K562 (cell line): ENCODE measurements at places on chromosomes 5 and 9.
A peak's percentile ranks its signal among the peaks of the same experiment; 100 is the strongest.

DNA sequence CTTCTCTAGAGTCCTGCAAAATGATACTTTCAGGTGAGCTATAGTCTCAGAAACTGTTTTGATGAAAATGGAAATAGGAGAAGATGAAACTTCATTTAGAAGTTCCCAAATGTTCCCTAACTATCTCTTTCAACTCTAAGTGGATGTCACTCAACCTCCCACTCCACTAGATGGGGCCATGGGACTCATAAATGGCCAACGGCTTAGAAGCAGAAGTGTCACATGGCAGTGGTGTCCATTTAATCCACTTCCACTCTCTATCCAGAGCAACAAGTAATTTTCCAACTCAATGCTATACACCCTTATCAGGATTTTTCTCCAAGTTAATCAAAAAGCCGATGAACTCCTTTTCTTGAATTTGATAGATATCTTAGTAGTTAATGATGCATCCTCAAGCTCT, 295.7 kb downstream of the EDIL3 start:
- peak; percentile 4 for DNase-seq
- no peak overlapping the region for H3K4me3 ChIP-seq
- H3K27ac ChIP-seq: no peak overlapping the region
- no peaks in the 10 kb centered on the region for H3K36me3 ChIP-seq

GRCh38 chr9:125374443-125375309, 113.0 kb downstream of the GAPVD1 start:
- H3K4me3 ChIP-seq: peak overlapping the region; percentile 12; the same call in 1 of the 2 replicates
- no peaks in the 10 kb centered on the region for H3K27me3 ChIP-seq
- peak; percentile 81 for DNase-seq
- no peak overlapping the region for H3K27ac ChIP-seq
- H3K4me1 ChIP-seq: peaks cover 8% of the 10 kb centered on the region; the same call in 2 of the 3 replicates
- no peaks in the 10 kb centered on the region for H3K36me3 ChIP-seq

DNA sequence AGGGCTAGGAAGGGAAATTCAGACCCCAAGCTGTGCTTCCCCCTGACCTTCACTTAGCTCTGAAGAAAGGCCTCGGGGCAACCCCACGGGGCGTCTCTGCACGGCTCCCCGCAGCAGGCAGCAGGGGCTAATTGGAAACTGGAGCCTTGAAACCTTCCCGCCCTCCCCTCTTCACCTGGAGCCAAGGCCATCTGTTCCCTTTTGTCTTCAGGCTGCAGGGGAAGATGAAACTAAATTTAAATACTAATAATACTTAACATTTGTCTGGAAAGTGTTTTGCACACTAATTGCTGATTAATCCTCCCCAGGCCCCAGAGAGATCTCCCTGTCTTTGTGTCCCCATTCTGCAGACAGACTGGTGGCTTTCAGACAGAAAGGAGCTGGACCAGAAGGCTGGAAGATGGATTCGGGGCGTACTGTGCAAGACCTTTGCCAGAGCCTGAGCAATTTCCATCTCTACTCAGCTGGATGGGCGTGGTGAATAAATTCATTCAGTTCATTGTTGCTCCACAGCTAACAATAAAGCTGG, 34.1 kb upstream of the CPLX2 start:
- no peaks in the 10 kb centered on the region for H3K36me3 ChIP-seq
- H3K4me3 ChIP-seq: no peak overlapping the region
- H3K27me3 ChIP-seq: peaks cover 9% of the 10 kb centered on the region; the same call in 1 of the 3 replicates
- DNase-seq: no peak

GRCh38 chr5:5572010-5572865, 149.8 kb downstream of the ICE1 start:
- no peak overlapping the region for H3K27ac ChIP-seq
- no peak overlapping the region for H3K4me3 ChIP-seq
- peaks cover 67% of the 10 kb centered on the region for H3K27me3 ChIP-seq
- H3K36me3 ChIP-seq: no peaks in the 10 kb centered on the region
- no peaks in the 10 kb centered on the region for H3K4me1 ChIP-seq

- no peak overlapping the region for H3K4me3 ChIP-seq
- no peak for DNase-seq
- no peaks in the 10 kb centered on the region for H3K27me3 ChIP-seq
- H3K27ac ChIP-seq: no peak overlapping the region
- no peaks in the 10 kb centered on the region for H3K4me1 ChIP-seq
- H3K36me3 ChIP-seq: no peaks in the 10 kb centered on the region
Observed at GRCh38 chr5:146574713-146575112, 58.7 kb upstream of the GPR151 start.

- H3K36me3 ChIP-seq: peaks cover 53% of the 10 kb centered on the region
- H3K27me3 ChIP-seq: no peaks in the 10 kb centered on the region
- H3K4me1 ChIP-seq: no peaks in the 10 kb centered on the region; the same call in 1 of the 2 replicates
- H3K27ac ChIP-seq: no peak overlapping the region
- H3K4me3 ChIP-seq: no peak overlapping the region
- no peak for DNase-seq
Observed at GRCh38 chr5:157816682-157817386, 42.1 kb downstream of the CLINT1 start.

DNA sequence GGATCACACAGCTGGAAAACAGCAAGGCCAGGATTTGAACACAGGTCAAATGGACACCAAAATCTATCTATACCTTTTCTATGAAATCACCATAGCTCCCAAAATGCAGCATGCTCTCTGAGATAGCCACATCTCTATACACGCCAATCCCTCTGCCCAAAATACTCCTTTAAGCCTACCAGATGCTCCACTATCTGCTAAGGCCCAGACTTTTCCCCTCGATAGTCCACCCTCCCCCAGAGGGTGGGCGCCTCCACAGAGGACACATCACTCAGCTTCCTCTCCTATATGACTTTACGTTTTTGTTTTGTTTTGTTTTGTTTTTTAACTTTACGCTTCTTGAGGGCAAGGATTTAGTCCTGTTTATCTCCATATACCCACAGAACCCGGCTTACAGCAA, 46.8 kb downstream of the MTMR12 start:
- peaks cover 68% of the 10 kb centered on the region for H3K36me3 ChIP-seq
- peaks cover 3% of the 10 kb centered on the region; the same call in 2 of the 3 replicates for H3K4me1 ChIP-seq
- H3K27ac ChIP-seq: no peak overlapping the region
- no peak overlapping the region for H3K4me3 ChIP-seq

DNA sequence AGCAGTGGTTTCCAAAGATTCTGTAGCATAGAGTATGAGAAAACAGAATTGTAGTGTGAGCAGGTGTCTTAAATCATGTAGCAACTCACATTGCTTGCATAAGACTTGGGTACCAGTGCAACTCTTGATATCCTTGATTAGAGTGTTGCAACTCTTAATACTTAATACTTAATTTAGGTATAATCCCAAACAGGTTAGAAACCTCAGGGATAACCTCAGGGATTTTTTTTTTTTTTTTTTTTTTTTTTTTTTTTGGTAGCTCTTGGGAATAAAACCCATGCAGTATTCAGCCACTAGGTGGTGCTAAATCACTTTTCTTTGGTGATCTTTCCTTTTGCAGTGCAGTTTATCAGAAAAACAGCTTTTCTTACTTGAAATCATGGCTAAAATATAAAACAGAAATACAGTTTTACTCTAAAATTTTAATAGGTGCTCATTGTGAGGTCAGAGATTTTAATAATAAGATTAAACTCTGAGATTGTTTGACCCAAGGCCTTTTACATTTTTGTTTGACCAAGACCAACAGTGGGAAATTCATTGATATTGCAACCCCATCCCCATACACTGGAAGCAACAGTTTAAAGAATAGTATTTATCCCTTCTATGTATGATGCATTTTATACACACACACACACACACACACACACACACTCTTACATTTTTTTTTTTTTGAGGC, 55.3 kb downstream of the ERAP1 start:
- no peaks in the 10 kb centered on the region for H3K4me1 ChIP-seq
- peak; percentile 47 for DNase-seq
- H3K4me3 ChIP-seq: no peak overlapping the region
- H3K27ac ChIP-seq: no peak overlapping the region

- H3K27me3 ChIP-seq: no peaks in the 10 kb centered on the region
- no peak for DNase-seq
- no peaks in the 10 kb centered on the region for H3K36me3 ChIP-seq
- no peak overlapping the region for H3K27ac ChIP-seq
- no peaks in the 10 kb centered on the region for H3K4me1 ChIP-seq
Observed at GRCh38 chr9:73923796-73924195, 573.3 kb upstream of the RORB start.

DNA sequence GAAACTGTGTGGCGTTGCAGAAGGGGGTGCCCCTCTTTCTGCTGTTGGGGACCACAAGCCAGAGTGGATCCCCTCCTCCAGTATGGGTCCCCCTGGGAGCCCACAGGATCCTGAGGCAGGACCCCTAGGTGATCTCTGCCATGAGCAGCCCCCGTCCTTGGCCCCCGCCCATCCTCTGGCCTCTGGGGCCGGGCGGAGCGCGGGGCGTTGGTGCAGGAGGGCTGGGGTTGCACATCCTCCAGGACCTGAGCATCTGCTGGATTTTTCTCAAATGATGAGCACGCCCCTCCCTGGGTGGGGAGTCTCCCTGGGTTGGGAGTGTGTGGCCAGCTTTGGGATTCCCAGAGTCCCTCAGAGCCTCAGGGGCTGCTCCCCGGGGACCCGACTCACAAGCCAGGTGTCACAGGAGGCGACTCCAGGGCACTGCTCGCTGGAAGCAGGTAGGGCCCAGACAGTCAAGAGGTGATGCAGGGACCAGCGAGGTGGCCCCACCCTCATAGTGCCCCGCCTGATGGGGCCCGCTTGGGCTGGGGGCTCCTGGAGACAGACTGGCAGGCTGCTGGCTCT, 26.7 kb upstream of the UBAC1 start:
- H3K36me3 ChIP-seq: no peaks in the 10 kb centered on the region
- DNase-seq: no peak
- peaks cover 37% of the 10 kb centered on the region for H3K4me1 ChIP-seq
- peaks cover 1% of the 10 kb centered on the region for H3K27me3 ChIP-seq
